H9 (cell line): ENCODE measurements at places on chromosomes 4 and X.

DNA sequence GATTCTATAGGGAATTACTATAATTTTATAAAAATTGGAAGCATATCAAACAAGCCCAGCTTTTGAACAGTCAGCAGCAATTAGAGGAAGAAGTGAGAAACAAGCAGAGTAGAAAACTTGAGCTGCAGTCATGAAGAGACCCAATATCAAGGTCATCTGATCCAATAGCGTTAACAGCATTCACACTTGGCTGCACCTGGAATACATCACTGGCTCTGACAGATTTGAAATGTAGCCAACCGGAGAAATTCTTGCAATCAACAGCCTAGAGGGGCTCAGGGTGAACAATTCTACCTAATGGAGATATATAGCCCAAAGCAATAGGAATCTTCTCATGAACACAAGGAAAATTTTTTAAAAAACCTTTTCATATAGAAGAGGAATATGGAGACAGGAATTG is 13.6 kb downstream of the DDX53 start:
- no peaks in the 10 kb centered on the region for H3K4me1 ChIP-seq
- H3K36me3 ChIP-seq: no peaks in the 10 kb centered on the region
- H3K27me3 ChIP-seq: no peaks in the 10 kb centered on the region
- no peak overlapping the region for H3K4me3 ChIP-seq
- no peak for DNase-seq
- no peak overlapping the region for H3K27ac ChIP-seq

- H3K4me1 ChIP-seq: peaks cover 6% of the 10 kb centered on the region; the same call in 1 of the 2 replicates
- H3K36me3 ChIP-seq: no peaks in the 10 kb centered on the region; the same call in 1 of the 3 replicates
- peak; percentile 89 for DNase-seq
- H3K27ac ChIP-seq: no peak overlapping the region
- no peaks in the 10 kb centered on the region for H3K27me3 ChIP-seq
Measured at GRCh38 chr4:184167576-184167975, 50.1 kb downstream of the ENPP6 start.

DNA sequence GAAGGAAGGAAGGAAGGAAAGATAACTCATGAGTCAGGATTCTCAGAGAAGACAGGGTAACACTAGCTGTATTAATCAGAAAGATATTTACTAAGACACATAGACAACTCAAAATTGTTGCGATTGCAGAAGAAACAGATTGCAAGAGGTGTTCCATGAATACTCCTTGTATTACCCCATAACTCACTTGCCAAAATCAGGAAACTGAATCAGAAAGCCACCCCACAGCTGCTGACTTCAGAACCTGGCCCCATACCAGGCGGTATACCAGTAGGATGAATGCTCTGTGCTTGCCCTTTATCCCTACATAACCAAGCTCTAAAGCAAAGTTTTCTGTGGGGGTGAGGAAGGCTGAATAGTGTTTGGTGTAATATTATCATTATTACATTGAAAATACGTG is 468.5 kb downstream of the IQCM start:
- H3K4me1 ChIP-seq: no peaks in the 10 kb centered on the region
- H3K27me3 ChIP-seq: no peaks in the 10 kb centered on the region
- no peak overlapping the region for H3K27ac ChIP-seq
- DNase-seq: no peak

GRCh38 chr4:22202975-22203710 is 254.6 kb upstream of the KCNIP4 start:
- H3K4me1 ChIP-seq: no peaks in the 10 kb centered on the region
- DNase-seq: no peak
- H3K27ac ChIP-seq: no peak overlapping the region
- H3K36me3 ChIP-seq: no peaks in the 10 kb centered on the region
- no peak overlapping the region for H3K4me3 ChIP-seq

DNA sequence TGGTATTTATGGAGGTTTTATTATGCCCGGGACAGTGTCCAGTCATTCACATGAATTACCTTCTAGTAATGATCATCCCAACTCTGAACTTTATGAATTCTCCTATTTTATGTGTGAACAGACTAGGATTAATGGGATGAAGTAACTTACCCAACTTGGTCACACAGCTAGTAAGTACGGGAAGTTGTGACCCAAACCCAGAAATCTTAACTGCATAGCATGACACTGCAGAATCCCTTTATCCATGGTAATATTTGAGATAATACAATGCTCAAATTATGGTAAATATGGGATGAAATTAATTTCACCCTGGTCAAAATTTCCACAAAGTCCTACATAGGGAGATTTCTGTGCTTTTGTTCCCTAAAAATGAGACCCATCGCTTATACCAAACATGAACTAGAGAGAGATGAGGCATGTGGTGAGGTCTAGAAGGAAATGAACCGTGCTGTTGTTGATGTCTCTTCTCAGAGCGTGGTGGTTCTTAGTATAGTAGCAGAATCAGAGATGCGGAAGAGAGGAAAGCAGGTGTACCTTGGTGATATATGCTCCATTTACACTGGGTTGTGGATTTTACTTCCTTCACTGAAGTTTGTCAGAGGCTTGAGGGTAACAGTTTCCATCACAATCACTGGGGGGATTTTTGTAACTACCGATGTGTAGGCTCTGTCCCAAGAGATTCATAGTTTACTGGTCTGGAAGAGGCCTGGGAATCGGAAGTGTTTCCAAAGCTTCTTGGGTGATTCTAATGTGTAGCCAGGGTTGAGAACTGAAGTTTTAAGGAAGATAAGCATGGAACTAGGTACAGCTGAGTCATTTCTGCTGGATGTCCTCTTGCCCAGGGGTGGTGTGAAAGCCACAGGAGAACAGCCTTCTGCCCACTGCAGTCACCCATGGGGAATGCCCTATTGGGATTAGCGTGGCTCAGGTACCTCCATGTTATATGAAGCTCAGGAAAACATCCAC is 30.2 kb upstream of the FAM9C start:
- H3K4me1 ChIP-seq: no peaks in the 10 kb centered on the region
- peaks cover 3% of the 10 kb centered on the region for H3K36me3 ChIP-seq
- H3K27me3 ChIP-seq: no peaks in the 10 kb centered on the region
- no peak overlapping the region for H3K4me3 ChIP-seq
- no peak for DNase-seq

- no peak overlapping the region for H3K27ac ChIP-seq
- DNase-seq: no peak
- H3K27me3 ChIP-seq: no peaks in the 10 kb centered on the region
- no peak overlapping the region for H3K4me3 ChIP-seq
Measured at GRCh38 chrX:34810364-34810763, 132.2 kb upstream of the FAM47B start.

DNA sequence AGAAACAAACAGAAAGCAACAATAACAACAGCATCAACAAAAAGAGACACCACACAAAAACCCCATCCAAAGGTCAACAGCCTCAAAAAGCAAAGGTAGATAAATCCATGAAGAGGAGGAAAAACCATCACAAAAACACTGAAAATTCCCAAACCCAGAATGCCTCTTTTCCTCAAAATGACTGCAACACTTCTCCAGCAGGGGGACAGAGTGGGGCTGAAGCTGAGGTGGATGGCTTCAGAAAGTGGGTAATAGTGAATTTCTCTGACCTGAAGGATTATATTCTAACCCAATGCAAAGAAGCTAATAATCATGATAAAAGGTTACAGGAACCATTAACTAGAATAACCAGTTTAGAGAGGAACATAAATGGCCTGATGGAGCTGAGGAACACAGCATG is 888.2 kb downstream of the RAB28 start:
- no peak for DNase-seq
- H3K27me3 ChIP-seq: no peaks in the 10 kb centered on the region

DNA sequence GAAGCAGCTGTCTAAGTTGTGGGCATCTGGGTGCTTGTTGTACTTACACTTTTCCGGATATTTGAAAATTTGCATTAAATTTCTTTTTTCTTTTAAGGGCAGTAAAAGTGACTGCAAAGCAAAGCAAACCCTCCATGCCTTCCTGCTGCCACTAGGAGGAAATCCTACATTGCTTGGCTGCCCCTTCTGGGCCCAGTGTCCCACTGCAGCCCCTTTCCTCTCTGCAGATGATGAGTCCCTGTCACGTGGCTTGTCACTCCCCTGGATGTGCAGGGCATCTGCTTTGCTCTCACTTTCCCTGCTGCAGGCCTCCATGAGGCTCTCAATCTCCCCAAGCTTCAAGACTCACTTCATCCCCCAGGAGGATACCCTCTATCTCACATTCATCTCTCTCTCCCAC is 12.7 kb downstream of the TSR2 start:
- H3K27me3 ChIP-seq: no peaks in the 10 kb centered on the region
- no peaks in the 10 kb centered on the region for H3K4me1 ChIP-seq
- no peak overlapping the region; the same call in 2 of the 3 replicates for H3K4me3 ChIP-seq
- no peak overlapping the region for H3K27ac ChIP-seq
- peaks cover 27% of the 10 kb centered on the region for H3K36me3 ChIP-seq
- peak; percentile 65 for DNase-seq

GRCh38 chrX:69429339-69430015 is 74.6 kb upstream of the NALF2 start:
- no peaks in the 10 kb centered on the region for H3K36me3 ChIP-seq
- H3K27me3 ChIP-seq: no peaks in the 10 kb centered on the region; the same call in 1 of the 2 replicates
- H3K27ac ChIP-seq: no peak overlapping the region
- H3K4me3 ChIP-seq: no peak overlapping the region

DNA sequence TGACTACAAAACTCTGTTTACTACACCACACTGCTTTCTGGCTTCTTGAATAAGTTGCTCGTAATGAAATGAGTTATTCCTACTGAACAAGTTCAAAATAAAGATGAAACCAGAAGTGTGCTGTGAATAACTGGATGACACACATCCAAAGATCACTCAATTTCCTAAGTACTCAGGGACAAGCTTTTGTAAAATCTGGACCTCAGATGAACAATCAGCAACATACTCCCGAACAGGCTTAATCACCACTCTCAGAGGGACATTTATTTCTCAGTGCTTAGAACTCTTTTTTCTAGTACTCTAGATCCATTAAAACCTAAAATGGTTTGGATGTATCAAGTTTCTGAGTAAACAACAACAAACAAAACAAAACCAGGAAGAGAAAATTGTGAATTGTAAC is 61.5 kb upstream of the EXOC1L start:
- H3K27me3 ChIP-seq: no peaks in the 10 kb centered on the region; the same call in 1 of the 2 replicates
- H3K4me1 ChIP-seq: peaks cover 3% of the 10 kb centered on the region; the same call in 1 of the 2 replicates
- no peak for DNase-seq
- no peak overlapping the region for H3K27ac ChIP-seq
- H3K36me3 ChIP-seq: no peaks in the 10 kb centered on the region

- peak overlapping the region; percentile 82 for H3K4me3 ChIP-seq
- H3K36me3 ChIP-seq: peaks cover 10% of the 10 kb centered on the region
- H3K27me3 ChIP-seq: no peaks in the 10 kb centered on the region
- DNase-seq: peak; percentile 92
Measured at GRCh38 chr4:119212964-119213606, 572 bp downstream of the USP53 start.

DNA sequence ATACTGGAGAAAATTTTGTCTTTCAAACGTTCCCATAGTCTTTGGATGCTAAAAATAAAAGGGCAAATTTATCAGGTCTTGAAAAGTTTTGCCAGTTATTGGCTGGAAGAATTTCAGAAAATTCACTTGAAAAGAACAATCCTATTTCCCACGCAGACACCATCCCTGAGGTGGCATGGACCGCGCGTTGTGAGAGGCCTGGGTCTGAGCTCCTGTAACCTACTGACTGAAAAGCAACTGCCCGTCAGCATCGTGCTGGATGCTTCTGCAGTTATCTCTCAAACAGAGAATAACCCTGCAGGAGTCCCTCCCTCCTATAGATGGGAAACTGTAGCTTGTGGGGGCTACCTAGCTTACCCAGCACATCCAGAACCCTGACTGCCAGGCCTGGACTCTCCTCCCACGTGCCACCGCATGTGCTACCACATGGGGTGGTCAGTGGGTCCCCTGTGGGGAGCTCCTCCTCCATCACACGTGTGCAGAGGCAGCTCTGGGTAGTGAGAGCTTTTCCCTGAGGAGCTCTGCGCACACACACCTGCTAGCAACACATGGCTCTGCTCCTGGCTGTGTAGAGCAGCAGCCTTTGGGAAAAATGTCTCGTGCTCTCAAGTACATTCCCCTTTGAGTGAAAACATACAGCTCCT is 36.1 kb downstream of the NSG1 start:
- peak; percentile 17 for DNase-seq
- H3K4me3 ChIP-seq: no peak overlapping the region
- no peaks in the 10 kb centered on the region for H3K27me3 ChIP-seq
- H3K36me3 ChIP-seq: peaks cover 34% of the 10 kb centered on the region
- no peak overlapping the region for H3K27ac ChIP-seq

DNA sequence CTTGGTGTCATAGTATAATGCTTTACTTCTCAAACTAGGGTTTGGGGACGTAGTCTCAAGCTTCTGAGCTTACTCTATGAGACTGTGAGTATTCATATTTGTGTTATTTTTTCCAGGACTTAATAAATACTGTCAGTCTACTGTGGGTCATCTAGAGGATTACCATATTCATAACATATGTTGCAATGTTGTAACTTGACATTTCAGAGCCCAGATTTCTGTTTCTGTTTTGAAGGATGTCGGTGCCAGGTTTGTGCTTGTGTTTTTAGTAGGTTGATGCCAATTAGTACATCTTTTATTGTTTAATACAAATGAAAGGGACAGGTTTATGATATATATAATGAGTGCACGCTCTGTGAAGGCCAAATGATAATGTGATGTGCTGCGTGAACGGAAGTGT is 69.6 kb downstream of the SPANXN4 start:
- H3K36me3 ChIP-seq: no peaks in the 10 kb centered on the region
- H3K4me3 ChIP-seq: no peak overlapping the region
- no peak overlapping the region for H3K27ac ChIP-seq
- DNase-seq: no peak

DNA sequence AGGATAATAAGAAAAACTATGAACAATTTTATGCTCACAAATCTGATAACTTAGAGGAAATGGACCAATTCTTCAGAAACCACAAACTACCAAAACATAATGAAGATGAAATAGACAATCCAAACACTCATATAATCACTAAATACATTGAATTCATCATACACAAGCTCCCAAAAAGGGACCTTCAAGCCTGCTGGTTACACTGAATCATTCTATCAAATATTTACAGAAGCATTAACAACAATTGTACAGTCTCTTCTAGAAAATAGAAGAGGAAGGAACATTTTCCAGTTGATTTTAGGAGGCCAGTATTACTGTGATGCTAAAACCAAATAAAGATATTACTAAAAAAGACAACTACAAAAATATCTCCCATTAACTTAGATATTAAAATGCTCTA is 88.3 kb downstream of the IL15 start:
- no peak for DNase-seq
- no peaks in the 10 kb centered on the region for H3K27me3 ChIP-seq
- no peaks in the 10 kb centered on the region for H3K36me3 ChIP-seq
- H3K27ac ChIP-seq: no peak overlapping the region
- H3K4me3 ChIP-seq: no peak overlapping the region

GRCh38 chr4:126582737-126583136 is 1050.0 kb upstream of the INTU start:
- no peak overlapping the region for H3K4me3 ChIP-seq
- no peaks in the 10 kb centered on the region for H3K27me3 ChIP-seq
- no peaks in the 10 kb centered on the region for H3K4me1 ChIP-seq
- peak; percentile 64 for DNase-seq

- peak overlapping the region; percentile 81 for H3K27ac ChIP-seq
- no peak overlapping the region for H3K4me3 ChIP-seq
- peaks cover 10% of the 10 kb centered on the region for H3K4me1 ChIP-seq
- peaks cover 7% of the 10 kb centered on the region for H3K36me3 ChIP-seq
- no peaks in the 10 kb centered on the region for H3K27me3 ChIP-seq
Measured at GRCh38 chr4:40308528-40309122, 26.5 kb upstream of the CHRNA9 start.

GRCh38 chr4:73709451-73710033 is 30.8 kb upstream of the CXCL8 start:
- no peaks in the 10 kb centered on the region for H3K36me3 ChIP-seq
- no peak for DNase-seq
- H3K27ac ChIP-seq: no peak overlapping the region
